Anterior cingulate cortex (tissue), 58 donors: ENCODE measurements at places on chromosomes 13 and 19.

DNA sequence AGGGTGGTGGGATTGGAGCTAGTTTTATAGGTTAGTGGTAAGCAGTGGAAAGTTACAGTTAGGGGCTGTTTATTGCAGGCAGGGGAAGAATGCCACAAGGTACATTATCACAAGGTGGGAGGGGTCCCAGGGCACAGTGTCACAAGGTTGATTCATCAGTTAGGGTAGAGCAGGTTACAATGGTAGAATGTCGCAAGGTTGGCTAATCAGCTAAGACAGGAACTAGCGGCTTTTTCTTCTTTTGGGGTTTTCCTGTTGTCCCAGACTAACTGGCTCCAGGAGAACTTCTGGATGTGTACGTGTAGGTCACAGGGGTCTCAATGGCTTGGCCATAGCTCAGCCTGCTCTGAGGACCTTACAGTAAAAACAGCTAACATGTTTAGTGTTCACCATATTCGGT is 1221.1 kb downstream of the SLITRK1 start:
- DNase-seq: no peak

- DNase-seq: no peak
Observed at GRCh38 chr13:46114613-46115012, 9.8 kb upstream of the CPB2 start.

- no peak for DNase-seq
Observed at GRCh38 chr13:95677564-95678266, 776 bp downstream of the DNAJC3 start.

DNA sequence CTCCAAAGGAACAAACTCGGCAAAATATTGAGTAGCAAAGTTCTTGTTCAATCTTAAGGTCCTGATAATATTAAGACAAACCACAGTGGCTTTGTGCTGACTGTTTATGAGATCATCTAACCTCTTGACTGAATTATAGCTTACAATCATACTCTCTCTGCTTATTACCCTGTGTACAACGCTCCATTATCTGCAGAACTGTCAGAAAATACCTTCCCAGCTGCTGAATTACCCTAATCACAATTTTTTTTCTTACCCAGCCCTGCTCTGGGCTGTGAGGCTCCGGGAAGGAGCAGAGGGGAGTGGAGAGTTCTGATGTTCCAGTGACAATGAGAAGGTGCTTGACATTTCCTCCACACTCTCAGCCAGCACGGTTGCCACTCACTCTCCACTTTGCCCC is 64.8 kb downstream of the DCT start:
- no peak for DNase-seq

DNA sequence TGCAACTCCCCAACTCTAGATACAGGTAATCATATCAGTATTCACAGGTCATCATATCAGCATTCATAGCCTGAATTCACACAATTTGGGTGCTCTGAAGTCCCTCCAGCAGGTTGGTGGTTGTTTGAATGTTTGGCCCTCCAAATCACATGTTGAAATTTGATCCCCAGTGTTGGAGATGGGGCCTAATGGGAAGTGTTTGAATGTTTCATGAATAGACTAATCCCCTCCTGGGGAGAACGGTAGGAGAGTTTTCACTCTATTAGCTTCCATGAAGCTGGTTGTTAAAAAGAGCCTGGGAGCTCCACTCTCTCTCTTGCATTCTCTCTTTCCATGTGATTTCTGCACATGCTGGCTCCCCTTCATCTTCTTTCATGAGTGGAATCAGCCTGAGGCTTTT is 288.6 kb upstream of the PCDH9 start:
- DNase-seq: no peak

- DNase-seq: no peak
Observed at GRCh38 chr19:3660493-3661219, 34.1 kb upstream of the CACTIN start.

DNA sequence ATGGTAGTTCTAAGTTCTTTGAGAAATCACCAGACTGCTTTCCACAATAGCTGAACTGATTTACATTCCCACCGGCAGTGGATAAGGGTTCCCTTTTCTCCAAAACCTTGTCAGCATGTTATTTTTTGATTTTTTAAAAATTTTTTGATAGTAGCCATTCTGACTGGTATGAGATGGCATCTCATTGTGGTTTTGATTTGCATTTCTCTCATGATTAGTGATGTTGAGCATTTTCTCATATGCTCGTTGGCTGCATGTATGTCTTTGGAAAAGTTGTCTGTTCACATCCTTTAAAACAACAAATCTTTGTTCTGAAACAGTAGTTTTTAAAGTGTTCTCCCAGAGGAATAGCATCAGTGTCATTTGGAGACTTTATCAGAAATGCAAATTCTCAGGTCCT is 77.5 kb upstream of the POMP start:
- DNase-seq: no peak

GRCh38 chr13:33548069-33548468 is 262.5 kb upstream of the STARD13 start:
- DNase-seq: no peak

DNA sequence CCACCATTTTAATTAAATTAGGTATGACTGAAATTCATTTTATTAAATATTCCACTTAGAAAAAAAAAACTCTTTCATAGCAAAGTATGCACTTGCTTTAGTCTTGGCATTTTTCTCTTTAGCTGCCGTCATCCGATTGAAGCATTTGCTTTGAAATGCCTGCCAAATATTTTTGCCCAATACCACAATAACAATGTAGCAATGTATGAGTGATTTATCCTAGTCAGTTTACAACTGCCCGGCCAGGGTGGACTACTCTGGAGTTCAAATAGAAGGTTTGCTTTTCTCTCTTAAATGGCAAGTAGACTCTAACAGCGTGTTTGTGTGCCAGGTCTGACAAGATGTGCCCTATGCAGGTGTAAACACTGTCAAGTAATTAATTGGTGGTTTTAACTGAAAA is 675.3 kb upstream of the SGCG start:
- DNase-seq: no peak

DNA sequence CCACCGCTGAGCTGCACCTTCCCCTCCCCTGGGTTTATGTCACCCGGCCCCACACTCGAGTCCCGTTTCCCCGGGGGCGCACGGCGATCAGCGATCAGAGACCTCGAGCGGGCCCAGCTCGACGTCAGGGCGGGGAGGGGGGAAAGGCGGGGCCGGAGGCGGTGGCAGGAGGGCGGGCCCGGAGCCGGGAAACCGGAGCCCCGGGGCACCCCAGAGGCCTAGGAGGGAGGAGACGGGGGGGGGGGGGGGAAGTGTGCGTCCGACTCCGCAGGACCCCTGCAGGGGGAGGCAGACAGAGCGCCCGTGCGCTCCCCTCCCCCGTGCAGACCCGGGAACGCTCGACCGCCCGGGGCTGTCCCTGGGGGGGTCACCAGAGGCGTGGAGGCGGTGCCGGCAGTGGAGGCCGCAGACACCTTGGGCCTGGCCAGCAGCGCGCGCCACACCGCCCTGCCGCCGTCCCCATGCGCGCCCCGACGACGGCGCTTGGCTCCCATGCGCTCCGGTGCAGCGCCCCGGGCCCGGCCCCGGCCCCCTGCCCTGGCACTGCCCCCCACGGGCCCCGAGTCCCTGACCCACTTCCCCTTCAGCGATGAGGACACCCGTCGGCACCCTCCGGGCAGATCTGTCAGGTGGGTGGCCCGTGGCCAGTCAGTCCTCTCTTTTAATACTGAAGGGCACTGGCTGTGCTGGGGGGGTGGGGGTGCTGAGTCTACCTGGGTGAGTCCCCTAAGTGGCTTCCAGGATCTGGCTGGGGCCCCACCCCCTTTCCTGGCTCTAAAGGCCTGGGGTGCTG is 11.8 kb downstream of the PDE4A start:
- no peak for DNase-seq

DNA sequence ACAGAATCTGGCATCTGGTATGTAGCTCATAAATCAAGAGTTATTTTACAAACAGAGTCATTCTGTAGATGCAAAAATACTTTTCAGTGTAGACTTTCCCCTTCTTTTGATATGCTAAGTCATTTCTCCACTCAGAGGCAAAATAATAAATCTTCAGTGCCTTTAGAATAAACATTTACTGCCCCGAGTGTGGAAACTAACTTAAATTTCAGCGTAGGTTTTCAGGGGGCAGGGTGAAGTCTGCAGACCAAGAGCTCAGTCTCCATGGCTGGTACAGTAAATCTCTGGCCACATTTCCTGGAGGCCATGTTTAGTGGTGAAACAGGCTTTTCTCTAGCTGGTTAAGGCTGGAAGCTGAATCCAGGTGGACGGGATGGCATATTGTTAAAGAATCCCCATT is 13.1 kb upstream of the ADPRHL1 start:
- no peak for DNase-seq

DNA sequence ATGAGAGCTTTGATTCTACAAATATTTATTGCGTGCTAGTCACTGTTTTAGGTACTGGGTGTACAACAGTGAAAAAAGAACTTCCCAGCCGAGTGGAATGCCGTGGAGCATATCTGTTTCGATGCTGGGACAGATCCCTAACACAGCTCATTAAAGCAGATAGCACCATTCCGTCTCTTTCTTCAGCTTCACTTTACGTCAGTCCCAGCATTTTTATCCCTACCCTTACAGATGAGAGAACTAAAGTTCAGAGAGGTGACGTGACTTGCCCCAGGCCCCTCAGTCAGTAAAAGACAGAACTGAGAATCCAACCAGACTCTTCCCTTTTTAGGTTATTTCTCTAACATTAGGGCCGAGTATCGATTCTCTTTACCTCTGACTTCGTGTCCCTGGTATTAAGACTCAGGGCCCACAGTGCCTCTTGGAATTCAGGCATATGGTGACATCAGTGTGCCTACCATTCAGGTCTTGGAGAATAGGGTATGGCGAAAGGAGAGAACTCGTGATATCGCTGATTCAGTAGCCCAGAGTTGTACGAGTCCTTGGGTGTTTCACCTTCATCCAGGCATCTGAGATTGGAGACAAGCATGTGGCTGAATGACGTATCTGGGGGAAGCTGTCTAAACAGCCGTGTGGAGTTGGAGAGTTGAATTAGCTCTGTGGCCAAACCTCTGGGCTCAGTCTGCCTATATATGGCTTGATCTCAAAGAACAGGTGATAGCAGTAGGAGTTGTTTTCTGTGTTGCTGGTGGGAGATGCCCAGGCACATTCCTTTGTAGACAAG is 27.1 kb downstream of the ACTN4 start:
- DNase-seq: no peak

- DNase-seq: no peak
Observed at GRCh38 chr13:39196965-39197646, 158.8 kb downstream of the NHLRC3 start.

DNA sequence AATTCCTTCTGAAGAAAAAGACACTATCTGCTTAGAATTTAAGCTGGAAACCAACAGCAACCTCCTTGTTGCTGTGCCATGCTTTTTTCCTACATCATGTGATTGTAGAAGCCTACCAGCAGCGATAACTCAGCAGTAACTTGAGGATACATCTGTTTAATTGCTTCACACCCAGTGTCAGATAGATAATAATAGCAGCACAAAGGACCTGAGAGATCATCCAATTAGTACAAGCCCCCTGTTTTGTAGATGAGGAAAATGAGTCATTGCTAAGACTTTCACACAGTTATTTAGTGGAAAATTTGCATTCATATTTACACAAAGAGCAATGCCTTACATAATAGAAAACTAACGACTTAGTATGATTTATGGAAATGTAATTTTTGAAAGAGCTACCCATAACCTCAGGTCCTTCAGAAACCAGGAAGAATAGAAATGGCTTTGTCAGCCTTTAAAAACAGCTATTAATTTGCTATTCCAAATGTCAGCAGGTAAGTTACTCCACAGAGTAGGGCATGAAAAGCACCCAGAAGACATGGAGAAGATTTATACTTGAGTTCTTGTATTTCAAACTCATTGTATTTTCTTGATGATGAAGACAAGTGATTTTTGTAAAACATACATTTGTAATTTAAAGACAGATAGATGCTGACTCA is 93.7 kb upstream of the SGCG start:
- DNase-seq: no peak

GRCh38 chr13:110881839-110882627 is 32.8 kb downstream of the ANKRD10 start:
- no peak for DNase-seq

GRCh38 chr13:60758637-60759036 is 361.6 kb downstream of the TDRD3 start:
- DNase-seq: no peak

DNA sequence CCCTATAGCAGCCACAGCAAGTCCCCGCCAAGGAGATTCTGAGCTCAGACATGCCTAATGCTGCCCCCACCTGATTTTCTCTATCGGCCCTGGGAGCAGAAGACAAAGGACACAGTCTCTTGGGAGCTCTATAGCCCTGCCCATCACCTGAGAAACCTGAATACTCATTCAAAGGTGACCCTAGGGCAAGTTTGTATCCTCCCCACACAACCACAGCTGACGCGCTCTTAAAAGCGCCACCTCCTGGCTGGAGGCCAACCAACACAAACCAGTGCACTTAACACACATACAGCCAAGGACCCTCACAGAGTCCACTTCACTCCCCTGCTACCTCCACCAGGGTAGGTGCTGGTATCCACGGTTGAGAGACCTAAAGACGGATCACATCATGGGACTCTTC is 8.8 kb upstream of the IGFL4 start:
- no peak for DNase-seq

GRCh38 chr13:72645521-72645920 is 81.9 kb downstream of the MZT1 start:
- no peak for DNase-seq

DNA sequence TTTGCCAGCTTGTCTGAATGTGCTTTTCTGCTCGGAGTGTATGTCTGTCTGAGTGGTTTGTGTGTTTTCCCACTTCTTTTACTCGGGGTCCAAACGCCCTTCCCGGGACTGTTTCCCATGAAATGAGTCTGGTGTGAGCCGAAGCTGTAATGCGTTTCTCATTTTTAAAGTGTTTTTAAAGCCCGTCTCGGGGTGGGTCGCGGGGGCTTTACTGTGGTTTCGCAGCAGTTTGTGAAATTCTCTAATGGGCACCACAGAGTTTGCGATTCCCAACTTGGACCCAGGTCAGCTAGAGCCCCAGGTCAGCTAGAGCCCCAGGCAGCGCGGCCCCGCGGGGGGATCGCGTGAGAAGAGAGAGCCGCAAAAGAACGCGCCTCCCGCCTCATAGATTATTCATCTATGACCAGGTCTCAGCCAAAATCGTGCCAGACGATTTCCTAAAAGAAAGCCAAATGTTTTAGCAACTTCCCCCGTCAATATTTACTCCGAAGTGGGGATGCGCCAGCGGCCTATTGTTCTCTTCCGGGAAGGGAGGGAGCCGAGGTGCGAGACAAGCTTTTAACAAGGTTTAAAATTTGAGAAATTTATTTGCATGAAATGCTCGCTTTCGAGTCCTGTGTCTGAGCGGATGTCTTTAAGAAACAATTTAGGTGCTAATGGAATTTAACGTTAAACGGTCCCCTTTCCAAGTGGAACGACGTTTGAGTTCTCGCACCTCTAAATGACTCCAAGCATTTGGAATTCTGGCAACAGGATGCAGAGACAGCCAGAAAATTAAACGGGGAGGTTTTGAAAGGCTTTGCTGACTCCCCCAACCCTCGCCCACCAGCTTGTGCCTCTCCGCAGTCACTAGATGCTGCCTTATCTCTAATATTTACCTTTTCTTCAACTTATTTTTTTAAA is 2.2 kb downstream of the ZIC2 start:
- DNase-seq: no peak

DNA sequence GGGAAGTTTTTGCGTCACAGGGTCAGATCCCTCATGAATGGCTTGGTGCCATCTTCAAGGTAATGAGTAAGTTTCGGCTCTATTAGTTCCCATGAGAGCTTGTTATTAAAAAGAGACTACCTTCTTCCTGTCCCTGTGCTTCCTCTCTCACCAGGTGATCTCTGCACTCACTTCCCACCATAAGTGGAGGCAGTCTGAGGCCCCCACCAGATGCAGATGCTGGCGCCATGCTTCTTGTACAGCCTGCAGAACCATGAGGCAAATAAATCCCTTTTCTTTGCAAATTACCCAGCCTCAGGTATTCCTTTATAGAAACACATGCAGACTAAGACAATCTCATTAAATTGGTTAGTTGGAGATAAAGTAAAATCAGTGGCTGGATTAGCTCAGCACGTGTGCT is 75.6 kb upstream of the RFC3 start:
- no peak for DNase-seq
